ENCODE measurements at places on chromosomes 3 and 15.

DNA sequence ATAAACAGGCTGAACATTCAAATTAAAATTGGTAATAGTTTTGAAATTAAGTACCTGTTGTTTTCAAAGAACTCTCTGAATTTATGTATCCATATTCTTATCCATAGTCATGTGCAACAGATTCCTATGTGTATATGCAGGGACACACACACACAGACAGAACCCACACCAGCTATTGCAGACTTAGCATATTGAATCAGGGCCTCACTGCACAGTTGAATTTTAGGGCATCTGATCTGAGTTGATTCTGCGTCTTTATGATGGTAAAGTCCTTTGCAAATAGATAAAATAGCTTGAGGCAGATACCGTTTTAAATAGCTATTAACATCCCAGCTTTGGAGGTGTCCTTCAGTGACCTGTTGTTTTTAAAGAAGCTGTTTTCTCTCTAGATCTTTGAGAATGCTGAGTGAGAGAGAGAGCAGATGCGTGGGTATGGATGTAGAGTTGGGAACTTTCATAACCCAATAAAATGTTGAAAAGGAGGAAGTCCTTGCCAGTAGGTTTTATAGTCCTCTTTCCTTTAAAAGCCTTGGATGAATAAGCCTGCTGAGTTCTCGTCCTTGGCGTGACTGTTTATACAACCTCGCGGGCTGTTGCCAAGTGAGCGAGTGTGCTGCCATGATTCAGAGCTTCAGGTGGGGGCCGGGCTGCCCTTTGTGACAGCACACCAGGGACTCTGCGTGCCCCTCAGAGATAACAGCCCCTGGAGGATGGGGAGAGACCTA lies 18.3 kb downstream of the MYZAP start:
- no peak for DNase-seq

- DNase-seq: no peak
Measured at GRCh38 chr3:140715035-140715434, 37.2 kb downstream of the TRIM42 start.

- no peak for DNase-seq
Measured at GRCh38 chr3:10365316-10365715, 44.4 kb upstream of the SEC13 start.

DNA sequence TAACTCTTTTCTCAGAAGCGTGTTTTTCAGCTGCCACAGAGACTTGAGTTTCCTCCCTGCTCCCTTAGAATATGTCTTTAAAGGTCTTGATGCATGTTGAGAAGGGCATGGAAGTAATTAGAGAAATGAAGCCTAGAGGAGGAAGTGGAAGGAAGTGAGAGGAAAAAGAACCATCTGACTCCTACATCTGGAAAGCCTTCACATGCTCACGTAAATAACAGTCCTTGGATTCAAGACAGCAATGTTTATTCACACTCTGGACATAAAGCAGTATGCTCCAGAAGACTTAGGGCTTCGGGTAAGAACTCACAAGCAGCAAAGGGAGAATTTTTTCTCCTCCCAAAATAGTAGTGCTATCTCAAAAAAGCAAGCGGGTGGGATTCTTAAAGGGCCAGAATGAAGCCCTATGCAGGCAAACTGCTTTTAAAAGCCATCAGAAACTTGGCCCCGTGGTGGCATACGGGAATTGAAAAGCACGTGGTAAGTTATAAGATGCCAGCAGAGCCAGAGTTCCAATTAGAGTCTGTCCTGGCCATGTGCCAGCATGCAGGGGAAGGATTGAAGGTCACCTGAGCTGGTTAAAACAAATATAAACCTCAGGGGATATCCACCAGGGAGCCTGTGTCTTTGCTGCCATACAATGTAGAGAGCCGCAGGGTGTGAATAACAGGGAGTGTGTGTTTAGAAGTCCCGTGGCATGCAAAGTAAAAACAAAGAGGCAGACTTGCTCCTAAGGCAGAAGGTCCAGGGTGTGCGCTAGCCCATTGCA lies 380.8 kb upstream of the NDN start:
- no peak for DNase-seq

- DNase-seq: no peak
Measured at GRCh38 chr3:15667484-15667883, 65.9 kb downstream of the BTD start.

- DNase-seq: no peak
Measured at GRCh38 chr3:110352841-110353604, 718.6 kb upstream of the NECTIN3 start.

All from stimulated activated CD4-positive, alpha-beta T cell treated with anti-CD3 and anti-CD28 coated beads, TNF-alpha, amount 100 ng/mL, for 48 hours (primary cell).